Stimulated activated CD4-positive, alpha-beta T cell treated with anti-CD3 and anti-CD28 coated beads, TNF-alpha, amount 100 ng/mL, for 4 hours (primary cell): ENCODE measurements at places on chromosomes 5 and 9.

GRCh38 chr5:52786391-52786790 is 1.3 kb upstream of the ITGA1 start:
- DNase-seq: no peak

DNA sequence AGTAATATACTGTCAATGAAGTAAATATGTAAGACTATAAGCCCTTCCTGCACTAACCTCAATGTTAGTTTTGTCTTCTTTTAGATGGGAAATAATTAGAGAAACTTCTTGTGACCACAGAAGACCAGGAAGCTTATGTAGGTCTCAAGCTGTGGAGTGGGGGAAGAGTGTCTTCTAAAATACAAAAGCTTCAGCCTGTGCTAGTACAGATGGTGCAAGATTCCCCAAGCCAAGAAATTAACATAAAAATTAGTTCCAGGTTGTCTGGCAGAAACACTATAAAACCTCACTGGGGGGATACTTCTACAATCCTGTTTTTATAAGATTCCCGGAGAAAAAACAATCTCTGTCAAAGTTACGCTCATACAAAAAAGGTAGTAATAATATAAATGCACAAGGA is 103.6 kb downstream of the FNBP1 start:
- DNase-seq: no peak

GRCh38 chr9:84366683-84367082 is 26.1 kb upstream of the SLC28A3 start:
- no peak for DNase-seq

DNA sequence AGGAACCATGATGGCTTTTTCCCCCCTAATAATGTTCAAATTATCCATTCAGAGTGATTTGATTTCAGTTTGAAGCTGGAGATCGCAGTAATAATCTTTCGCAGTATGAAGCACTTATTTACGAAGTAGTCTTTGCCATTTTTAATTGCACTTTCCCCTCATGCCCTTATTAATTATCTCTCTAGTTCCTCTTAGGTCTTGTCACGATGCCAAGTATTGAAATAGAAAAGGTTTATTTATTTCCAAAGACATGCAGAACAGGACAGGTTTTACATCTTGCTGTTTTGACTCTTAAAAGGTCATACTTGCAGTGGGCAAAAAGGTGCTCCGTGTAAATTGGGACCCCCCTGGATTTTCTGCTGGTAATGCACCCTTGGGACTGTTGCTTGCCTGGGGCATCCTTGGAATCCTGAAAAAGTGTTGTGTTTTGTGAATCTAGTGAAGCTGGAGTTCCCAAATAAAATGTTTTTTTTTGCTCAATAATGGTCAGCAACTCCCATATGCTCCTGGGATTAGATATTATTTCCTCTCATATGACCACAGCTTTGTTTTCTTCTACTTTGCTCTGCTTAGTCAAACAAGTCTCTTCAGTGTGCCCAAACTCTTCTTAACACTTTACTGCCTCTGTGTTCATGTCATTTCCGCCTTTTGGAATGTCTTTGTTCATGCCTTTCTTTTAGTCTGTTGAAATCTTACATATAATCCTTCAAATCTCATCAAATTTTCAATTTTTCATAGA is 278.3 kb downstream of the TMEM38B start:
- no peak for DNase-seq

GRCh38 chr9:124356745-124357390 is 58.4 kb downstream of the PSMB7 start:
- DNase-seq: no peak

- DNase-seq: no peak
Observed at GRCh38 chr5:103389846-103390245, 131.3 kb downstream of the MACIR start.

GRCh38 chr9:94981723-94982090 is 255.2 kb downstream of the AOPEP start:
- no peak for DNase-seq

GRCh38 chr5:149221326-149221725 is 50.3 kb upstream of the AFAP1L1 start:
- no peak for DNase-seq

- DNase-seq: no peak
Observed at GRCh38 chr5:55234121-55234700, 803 bp upstream of the CCNO start.

GRCh38 chr9:20319641-20320337 is 302.5 kb downstream of the MLLT3 start:
- DNase-seq: no peak

GRCh38 chr5:21823588-21823987 is 1029.6 kb downstream of the CDH12 start:
- no peak for DNase-seq

- DNase-seq: no peak
Observed at GRCh38 chr9:95239071-95239470, 78.4 kb downstream of the FANCC start.

DNA sequence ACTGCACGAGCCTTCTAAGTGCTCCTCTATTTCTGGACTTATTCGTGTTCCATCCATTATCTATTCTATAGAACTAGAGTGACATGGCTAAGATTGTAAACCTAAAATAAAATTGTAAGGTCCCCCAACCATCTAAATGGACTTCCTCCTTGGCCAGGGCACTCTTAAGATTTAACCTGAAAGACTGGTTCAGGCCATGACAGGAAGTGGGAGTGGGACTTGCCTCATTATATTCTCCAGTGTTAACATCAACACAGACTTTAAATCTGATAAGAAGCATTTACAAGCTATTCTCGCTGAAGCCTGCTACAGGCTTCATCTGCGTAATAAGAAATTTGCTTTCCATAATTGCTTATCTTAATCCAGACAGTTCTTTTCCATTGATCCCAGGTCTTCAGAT is 117.0 kb downstream of the SSBP2 start:
- no peak for DNase-seq

DNA sequence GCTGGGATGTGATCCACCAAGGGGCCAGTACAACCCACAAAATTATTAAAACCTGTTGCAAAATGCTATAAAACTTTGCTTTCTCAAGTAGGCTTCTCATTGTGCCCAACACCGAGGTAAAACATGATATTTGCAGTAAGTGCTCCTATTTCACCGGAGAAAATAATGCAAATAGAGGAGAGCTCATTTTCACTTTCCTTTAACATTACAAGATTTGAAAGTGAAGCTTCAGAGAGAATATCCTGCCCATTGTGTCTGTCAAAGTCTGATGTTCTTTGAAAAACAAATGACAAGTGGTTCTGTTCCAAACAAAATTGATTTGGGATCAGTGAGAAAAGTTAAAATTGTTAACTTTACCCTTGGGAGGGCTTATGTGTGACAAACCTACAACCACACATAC is 287.1 kb downstream of the KCNN2 start:
- DNase-seq: no peak

DNA sequence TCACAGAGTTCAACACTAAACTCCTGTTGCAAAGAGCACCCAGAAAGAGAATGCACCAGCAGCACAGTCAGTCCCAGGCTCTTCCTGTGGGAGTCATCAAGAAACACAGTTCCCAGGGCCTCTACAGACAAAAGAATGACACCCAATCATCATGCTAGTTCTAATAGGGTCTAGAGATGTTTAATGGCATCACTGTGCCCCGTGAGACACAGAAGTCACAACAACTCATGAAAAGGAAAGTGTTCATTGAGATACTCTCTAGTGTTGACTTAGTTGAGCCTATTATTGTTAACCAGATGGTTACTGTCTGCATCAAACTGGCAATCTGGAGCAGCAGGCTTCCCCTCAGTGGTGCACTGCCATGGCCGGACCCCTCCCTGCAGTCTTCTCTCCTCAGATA is 1.6 kb downstream of the KLHL3 start:
- DNase-seq: no peak

GRCh38 chr5:137328463-137328862 is 170.7 kb downstream of the SPOCK1 start:
- no peak for DNase-seq

GRCh38 chr9:137639303-137640051 is 20.7 kb downstream of the EHMT1 start:
- DNase-seq: no peak

DNA sequence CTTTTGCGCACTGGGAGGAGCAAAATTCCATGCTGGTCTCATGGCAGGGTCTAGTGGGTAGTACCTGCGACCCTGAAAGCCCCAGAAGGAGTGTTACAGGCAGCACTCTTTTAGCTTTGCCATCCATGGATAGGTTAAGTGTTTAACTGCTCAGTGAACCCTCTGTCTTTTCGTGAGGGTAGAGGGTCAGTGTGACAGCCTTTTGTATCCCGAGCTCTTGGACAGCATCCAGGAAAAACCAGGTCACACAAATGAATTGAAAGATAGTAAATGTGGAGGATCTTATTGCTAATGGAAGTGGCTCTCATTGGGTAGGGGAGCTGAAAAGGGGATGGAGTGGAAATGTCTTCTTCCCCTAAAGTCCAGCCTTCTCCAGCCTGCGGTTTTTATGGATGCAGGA is 57.8 kb upstream of the CCDC112 start:
- DNase-seq: no peak

DNA sequence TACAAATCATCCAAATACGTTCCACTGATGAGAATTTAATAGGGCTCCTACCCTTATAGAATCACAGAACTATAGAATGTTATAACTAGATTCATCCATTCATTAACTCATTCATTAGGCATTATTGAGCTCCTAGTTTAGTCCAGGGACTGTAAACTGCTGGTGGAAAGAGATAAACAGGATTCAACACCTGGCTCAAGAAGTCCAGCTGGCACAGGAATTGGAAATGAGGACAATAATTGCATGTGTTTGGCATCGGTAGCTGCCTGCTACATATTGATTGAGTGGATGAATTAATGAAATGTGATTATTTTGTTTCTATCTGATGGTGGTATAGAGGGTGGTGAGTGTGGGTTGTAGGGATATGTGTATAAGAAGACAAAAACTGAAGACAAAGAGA is 100.8 kb upstream of the TLE1 start:
- DNase-seq: no peak

- DNase-seq: no peak
Observed at GRCh38 chr5:132013006-132013689, 1.7 kb upstream of the ACSL6 start.

DNA sequence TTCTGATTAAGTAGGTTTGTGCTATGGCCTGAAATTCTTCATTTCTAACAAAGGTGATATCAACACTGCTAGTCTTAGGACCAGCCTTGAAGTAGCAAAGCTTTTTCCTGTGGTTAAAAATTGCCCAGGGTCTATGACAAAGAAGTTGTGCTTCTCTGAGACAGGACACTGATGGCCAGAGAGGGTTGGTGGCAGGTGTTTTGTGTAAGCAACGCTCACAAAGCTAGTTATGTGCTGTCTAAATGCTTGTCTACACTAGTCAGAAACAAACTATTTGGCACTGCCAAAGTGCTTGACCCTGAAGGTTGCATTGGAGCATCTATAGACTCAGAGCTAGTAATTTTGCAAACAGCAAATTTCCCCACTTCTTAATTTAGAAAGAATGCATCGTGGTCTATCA is 44.1 kb upstream of the SELENOP start:
- DNase-seq: no peak

- no peak for DNase-seq
Observed at GRCh38 chr5:79847561-79847960, 143.5 kb downstream of the MTX3 start.

DNA sequence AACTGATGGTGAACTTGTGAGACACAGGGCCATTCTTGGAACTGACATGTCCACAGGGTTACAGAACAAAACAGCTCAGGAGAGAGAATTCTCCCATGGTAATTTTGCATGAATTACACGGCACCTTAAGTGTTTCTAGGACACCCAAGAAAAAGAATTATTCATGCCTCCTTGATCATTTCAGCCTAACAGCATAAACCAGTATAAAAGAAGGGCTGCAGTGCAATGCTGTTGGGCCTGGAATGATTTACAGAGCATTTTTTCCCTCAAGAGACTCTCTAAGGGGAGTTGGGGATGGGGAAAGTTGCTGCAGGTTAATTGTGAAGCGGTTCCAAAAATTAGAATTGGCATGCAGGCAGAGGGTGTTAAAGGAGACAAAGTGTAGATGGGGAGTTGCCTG is 136.4 kb upstream of the FBXL7 start:
- no peak for DNase-seq

DNA sequence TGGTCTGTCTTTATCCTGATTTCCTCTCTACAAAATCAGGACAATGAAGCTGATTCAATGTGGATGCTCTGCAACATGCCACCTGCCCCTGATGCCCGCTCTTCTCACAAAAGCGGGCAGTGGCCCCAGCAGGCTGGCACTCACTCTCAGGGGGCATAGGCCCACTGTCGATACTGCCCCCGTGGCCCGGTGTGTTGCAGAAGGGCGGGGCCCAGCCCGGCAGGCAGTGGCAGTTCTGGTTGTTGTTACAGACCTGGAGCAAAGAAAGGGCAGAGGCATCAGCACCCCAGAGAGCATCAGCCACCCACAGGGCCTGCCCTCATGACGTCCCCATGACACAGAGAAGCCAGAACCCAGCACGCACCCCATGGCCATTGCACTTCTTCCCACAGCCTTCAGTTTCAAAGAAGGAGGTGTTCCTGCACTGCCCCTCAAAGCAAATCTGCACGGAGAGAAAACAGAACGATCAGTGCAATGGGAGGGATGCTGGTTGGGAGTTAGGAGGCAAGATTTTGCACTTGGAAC is 31.5 kb downstream of the NIPAL4 start:
- no peak for DNase-seq

DNA sequence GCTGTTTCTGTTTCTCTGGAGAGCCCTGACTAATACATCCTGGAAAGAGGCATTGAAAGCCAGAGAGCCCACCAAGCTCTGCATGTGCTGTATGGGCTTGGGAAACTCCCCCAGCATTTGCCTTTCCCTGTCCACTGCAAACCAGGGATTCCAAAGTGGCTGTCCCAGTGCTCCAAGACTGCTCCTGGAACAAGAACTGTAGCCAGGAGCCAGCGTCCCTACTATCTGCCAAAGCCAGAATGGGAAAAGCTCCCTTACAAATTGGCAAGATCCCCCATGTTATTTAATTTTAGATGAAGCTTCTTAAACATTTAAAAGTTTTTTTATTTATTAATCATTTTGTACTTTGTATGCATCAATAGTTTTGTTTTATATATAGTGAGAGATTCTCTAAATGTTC is 263.2 kb downstream of the GABRB2 start:
- DNase-seq: no peak

DNA sequence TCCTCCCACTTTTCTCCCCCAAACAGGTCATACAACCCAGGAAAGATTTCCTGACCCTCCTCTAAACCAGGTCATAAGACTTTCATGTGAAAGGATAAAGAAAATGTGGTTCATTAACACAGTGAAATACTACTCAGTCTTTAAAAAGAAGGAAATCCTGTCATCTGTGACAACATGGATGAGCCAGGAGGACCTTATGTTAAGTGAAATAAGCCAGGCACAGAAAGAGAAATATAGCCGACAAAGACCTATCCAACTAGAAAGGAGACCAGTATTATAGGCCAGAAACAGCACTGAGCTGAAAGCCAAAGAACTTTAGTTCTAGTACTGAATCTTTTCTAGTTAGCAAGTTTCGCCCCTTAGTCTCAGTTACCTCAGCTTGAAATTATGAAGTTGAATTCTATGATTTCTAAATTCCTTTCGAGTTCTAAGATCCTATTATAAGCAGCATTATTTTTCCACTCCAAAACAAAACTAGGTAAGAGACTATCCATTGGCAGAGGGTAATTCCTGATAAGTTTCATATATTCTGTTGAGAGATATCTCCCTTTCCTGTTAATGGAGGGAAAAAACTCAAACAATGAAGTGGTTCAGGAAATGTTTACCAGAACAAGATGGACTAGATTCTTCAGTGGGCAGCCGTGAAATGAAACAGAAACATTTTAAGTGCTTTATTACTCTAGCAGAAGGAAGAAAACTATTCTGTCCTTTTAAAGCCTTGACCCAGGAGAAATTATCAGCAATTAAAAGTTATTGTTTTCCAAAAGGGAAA is 42.5 kb downstream of the GNA14 start:
- no peak for DNase-seq

- DNase-seq: no peak
Observed at GRCh38 chr9:100090880-100091279, 7.9 kb downstream of the ERP44 start.
